Activated naive CD4-positive, alpha-beta T cell treated with anti-CD3 and anti-CD28 coated beads for 36 hours (primary cell): ENCODE measurements at places on chromosomes 13 and 19. TPM values are rescaled to one million over a fixed set of nuclear protein-coding genes. Genes with fewer than 3 reads are reported as not detected.

DNA sequence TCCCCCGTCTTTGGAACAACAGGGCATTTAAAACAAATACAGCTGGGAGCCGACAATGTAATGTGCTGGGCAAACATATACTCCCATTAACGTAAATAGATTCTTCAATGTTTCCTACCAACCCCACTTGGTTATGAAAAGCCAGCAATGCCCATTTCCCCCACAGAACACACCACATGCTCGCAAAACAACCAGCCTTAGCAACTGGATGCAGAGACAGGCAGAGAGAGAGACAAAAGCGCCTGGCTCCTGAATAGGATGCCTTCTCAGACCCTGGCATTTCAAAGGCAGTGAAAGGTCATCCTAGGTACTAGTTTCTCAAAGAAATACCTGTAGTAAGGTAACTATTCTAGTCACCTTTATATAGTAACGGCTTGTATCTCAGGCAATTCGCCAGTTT, 462.9 kb downstream of the ITGBL1 start:
- no peak for DNase-seq

DNA sequence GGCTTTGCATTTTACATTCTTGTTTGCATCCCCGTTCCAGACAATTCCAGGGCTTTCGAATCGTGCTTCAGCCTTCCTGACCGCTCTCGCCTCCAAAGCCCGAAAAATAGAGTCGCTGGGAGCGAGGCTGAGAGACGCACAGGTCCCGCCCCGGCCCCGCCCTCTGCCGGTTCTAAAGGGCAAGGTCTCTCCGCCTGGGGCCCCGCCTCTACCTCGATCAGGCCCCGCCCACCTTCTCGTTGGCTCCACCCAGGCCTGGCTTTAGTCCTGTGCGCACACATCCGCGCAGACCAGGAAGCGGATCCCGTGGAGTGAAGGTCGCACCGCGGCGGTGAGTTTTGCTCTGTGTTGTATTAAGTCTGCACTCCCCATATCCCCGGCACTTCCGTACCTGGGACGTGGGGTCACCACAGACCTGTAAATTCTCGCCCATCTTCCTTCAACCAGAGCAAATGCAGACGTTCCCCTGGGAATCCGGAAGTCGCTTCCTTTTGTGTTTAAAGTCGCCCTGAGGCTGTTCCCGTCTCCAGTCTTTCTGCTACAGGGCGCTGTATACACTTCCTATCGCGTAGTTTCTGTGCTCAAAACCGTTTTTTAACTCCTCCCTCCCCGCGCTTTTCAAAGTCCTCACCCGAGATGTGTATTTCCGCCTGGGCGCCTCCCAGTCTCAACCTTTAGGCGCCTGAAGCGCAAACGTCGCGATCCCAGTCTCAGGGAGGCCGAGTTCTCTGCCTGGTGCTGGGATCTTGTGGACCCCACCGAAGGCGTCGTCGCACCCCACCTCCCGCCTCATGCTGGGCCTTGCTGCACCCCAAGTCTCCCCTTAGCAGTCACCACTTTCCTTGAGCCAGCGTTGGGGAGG, at the start of gene ZNF701:
ZNF701 (plus strand) TSS at position 288 of the 862 bp plus-strand sequence. CDS start 3,861 bp downstream, outside the sequence.
- peak; percentile 97 for DNase-seq

- DNase-seq = no peak
Measured at GRCh38 chr19:56727677-56728076, 56.1 kb upstream of the ZNF835 start.

The CACNG7 gene
- not detected for total RNA-seq

DNA sequence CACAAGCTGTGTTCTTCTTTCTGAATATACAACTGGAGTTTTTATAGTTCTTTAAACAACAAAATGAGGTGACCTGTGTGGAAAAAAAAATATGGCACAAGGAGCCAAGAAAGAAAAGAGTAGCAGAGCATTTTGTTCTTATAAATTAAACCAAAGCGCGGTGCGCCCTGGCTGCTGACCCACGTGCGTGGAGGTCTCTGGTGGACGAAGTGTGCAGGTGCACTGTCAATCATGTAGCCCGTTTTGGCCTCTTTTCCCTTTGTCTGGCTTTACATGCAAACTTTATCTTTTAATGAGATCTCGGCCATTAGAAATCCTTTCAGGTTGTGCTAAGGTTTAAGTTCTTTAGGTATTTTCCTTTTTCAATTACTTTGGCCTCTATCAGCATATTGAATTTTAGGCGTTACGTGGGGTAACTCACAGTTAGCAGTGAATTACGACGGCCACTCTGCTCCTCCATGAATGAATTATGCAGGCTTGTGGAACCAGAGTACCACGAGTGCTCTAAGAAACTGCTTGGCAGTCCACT, 443.9 kb upstream of the SLC10A2 start:
- DNase-seq = no peak

DNA sequence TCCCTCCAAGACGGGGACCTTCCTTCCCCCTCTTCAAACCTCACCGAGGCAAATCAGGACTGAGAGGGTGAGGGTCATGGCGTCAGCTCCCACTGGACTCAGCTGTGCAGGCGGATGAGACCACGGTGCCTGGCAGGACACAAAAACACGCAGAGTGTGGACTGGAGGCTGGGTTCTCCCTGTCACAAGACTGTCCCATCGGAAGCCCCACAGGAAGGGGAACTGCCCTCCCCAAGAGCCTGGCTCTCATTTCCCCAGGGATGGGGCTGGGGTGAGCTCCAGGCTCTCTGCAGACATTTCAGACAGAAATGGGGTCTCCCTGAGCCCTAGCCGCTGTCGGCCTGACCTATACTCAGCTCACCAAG, at the start of gene LILRB5:
LILRB5 (minus strand) TSS at position 158 of the 365 bp plus-strand sequence; CDS start at position 78, 80 bp downstream.
- DNase-seq = no peak

The MKNK2 gene
- total RNA-seq = 157 TPM

DNA sequence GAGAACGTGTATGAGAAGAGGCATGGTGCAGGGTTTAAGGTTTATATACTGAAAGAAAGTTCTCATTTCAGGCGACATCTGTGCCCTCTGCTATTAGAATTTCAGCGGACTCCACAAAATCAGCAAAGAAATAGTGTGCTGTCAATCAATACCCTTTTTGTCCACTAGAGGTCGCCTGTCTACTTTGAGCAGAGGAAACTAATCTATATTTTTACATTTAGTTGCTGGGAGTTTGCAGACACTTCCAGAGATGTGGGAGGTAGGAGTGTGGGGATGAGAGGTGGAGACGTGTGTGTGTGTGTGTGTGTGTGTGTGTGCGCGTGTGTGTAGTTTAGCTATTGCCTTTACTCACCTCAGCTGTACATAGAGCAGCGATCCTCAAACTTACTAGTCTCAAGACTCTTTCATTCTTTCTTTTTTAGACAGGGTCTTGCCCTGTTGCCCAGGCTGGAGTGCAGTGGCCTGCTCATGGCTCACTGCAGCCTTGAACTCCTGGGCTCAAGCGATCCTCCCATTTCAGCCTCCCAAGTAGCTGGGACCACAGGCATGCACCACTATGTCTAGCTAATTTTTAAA, 9.7 kb downstream of the INAFM1 start:
- peak; percentile 58 for DNase-seq

GRCh38 chr19:40466219-40466984, 399 bp upstream of the SPTBN4 start:
- DNase-seq = peak; percentile 84

- DNase-seq = peak; percentile 92
Measured at GRCh38 chr19:38869836-38870607, 8.1 kb downstream of the RINL start.

DNA sequence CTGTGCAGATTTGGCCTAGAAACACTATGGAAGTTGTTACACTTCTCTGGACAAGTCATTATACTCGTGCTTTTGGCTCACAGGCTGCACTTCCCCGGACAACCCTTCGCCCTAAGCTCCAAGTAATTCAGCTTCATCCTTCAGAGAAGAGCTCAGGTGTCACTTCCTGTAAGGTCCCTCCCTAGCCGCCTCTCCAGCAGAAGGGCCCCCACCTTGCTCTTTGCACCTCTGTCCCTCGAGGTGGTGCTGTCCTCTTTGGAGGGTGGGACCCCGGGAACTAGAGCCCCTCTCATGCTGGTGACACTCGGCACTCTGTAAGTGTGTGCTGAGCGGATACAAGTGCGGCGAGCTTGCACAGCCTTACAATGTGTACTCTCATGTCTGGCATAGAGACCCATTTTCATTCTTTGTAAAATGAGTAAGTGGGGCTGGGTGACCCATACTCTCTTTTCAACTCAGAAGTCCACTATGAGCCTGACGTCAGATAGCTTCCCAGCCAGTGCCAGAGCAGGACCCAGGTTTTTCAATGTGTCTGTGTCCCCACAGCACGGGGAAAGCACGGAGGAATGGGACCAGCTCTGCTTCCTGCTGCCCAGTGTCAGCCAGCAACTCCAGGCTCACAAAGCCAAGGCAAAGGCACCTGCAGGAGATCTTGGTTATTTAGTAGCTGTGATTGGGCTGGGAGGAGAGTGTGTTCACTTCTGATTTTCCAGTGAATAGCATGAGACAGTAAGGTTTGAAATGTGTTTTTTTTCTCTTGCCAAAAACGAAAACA, 26.9 kb downstream of the CHAMP1 start:
- no peak for DNase-seq

The KLK12 gene
- total RNA-seq = not detected

The SIGLEC5 gene
- total RNA-seq = 0.12 TPM

DNA sequence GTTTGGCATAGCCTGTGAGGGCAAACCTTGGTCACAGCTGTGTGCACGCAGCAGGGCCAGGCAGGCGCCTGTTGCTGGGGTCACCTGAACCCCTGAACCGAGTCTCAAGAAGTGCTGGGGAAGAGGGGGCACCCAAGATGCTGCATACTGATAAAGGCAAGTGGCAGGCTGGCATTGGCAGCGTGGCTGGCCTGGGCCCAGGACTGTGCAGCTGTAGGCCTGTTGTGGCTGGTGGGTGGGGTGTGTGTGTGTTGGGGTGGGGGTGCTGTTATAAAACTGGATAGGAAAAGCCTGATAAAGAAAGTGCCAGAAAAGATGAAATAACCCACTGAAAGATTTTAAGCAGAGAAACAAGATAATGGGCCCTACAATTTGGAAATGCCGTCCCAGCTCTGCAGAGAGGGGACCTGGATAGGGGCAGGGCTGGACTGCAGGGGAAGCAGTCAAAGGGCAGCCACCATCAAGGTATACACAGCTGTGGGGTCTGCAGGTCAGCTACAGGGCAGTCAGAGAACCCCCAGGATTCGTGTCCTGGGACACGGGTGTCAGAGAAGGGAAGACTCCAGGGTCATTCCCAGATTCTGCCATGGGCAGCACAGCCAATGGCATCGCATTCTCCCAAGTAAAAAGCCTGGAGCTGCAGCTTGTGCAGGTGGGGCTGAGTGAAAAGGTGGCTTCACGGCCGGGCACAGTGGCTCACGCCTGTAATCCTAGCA, 33.2 kb downstream of the CILP2 start:
- no peak for DNase-seq

DNA sequence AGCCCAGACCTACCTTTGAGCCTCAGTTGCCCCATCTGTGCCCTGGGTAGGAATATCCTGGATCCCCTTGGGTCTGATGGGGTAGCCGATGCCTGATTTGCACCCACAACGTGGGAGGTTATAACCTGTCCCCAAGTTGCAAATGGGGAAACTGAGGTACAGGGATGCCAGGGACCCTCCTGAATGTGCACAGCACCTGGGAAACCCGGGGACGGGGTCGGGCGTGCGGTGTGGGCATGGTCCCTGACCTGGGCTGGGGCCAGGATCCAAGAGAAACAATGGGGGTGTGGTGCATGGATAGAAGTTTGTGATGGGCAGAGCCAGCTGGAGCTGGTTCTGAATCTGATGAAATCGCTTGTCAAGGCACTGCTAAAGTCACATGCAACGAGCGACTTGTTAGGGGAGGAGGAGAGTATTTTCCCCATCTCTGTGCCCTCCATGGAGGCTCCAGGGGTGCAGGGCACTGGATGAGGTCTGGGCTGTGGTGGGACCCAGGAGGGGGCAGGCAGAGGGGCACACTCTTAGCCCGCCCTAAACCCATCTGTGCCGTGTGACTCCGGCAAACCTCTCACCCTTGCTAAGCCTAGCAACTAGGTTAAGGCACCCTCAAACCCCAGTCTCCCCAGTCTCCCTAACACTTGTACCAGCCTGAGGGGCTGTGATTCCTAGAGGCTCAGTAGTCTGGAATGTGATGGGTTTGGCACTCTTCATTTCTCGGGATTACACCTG, 749 bp downstream of the GDF15 start:
- no peak for DNase-seq

- no peak for DNase-seq
Measured at GRCh38 chr13:41720839-41721561, 239.9 kb downstream of the VWA8 start.

GRCh38 chr19:29971002-29971401, 29.0 kb downstream of the URI1 start:
- DNase-seq = no peak

- no peak for DNase-seq
Measured at GRCh38 chr13:30158774-30159445, 148.4 kb downstream of the KATNAL1 start.

- DNase-seq = no peak
Measured at GRCh38 chr19:45069056-45069455, 7.2 kb downstream of the ZNF296 start.
